ENCODE measurements at places on chromosomes 2 and 18.
A peak's percentile ranks its signal among the peaks of the same experiment; 100 is the strongest.

- no peak for DNase-seq
Measured at GRCh38 chr2:46548103-46548486, 68.7 kb downstream of the TMEM247 start.

DNA sequence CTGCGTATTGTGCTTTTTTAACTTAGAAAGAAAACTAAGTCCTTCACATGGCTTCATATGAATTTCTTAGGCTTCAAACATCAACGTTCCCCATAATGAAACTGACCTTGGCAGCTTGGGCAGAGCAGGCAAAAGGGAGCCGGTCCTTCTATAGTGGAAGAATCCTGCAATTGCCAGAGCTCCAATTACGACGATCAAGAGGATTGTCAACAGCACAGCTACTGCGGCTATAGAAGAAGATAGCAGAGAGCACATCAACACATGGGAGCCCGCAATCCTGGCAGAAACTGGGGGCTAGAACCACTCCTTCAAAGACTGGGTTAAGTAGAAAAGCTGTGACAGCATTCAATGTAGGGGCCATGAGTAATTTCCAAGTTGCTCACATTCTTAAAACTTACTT lies 69.8 kb downstream of the DHRS9 start:
- DNase-seq: no peak

DNA sequence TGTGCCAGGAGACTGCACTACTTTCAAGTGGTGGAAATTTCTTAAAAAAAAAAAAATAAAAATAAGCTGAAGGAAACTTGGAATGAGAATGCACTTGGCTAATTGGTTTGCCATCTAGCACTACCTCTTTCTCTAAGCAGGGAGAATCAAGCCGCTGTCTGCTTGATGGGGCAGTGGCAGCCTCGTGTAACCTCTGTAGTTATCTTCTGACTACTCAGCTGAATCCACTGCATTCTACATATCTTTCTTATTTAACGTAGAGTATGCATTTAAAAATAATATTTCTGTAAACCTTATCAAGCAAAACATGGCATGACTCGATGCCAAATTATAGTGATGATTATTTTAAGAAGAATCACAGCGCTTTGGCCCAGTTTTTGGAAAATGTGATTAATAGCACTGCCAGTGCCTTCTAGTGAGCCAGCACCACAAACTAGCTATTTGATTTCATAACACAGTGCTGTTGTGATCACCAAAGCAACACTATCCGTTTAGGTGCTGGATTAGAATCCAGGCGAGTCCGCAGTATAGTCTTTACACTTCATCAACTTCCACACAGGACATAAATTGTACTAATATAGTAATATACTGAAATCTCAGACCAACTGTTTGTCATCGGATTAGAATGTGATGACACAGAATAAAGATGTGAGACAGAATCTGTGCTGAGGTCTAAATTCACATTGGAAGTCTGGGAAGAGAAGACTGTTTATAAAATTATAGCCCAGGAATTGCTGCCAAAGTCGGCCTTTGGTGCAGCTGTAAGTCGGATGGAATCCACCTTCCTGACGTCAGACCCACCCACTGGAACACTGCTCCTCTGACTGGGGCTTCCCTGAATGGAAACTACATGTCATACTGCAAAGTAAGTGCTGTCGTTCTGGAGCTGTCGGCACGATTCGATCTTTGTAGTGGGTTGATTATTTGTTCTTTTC lies 136.5 kb upstream of the ETAA1 start:
- DNase-seq: peak; percentile 42

GRCh38 chr2:197141702-197142473 lies 168.7 kb downstream of the ANKRD44 start:
- DNase-seq: no peak

- DNase-seq: no peak
Measured at GRCh38 chr2:215712219-215712868, 276.5 kb upstream of the FN1 start.

GRCh38 chr2:191187105-191187829 lies 36.5 kb upstream of the STAT4 start:
- no peak for DNase-seq

DNA sequence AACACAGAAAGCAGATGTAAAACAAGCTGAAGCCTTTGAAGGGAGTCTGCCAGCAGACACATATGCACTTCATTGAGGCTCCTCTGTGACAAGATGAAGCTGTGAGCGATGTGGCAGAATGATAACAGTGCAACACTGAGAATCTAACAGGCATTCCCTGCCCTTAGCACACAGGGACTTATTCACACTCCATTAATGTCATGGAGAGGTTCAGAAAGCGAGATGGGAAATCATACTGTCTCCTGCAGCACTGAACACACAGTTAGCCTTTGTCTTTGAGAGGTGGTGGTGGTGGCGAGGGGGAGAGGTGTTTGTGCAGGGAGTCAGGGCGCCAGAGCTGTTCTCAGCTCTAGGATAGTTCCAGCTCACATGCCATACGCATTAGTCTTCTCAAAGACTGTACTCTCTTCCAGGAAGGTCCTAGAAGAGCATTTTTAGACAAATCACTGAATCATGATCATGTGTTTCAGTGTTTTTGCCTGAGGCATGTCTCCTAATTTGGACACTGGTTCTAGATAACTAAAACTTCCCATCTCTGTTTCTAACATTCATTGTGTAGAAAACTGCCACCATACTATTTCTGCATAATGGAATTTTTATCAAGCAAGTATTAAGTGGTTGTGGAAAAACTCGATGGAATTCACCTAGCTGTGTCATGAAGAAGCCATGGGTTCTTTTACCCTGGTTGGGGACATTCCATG lies 93.5 kb upstream of the ITGB6 start:
- no peak for DNase-seq
